ENCODE measurements at places on chromosomes 13 and 19.

DNA sequence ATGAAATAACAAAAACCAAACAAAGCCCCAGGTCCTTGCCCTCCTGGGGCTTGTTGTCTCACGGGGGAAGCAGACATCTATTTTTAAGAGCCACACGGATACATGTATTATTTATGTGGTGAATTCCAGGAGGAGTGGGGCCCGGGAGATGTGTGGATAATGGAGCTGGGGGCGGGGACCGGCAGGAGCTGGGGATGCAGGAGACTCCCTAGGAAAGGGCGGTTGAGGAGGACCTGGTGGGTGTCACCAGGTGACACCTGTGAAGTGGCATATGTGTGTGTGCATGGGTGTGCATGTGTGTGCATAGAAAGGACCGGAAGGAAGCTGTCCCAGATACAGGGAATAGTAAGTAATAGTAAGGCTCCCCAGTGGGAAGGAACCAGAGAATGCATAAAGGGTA is 148.9 kb downstream of the URI1 start:
- no peak for DNase-seq

DNA sequence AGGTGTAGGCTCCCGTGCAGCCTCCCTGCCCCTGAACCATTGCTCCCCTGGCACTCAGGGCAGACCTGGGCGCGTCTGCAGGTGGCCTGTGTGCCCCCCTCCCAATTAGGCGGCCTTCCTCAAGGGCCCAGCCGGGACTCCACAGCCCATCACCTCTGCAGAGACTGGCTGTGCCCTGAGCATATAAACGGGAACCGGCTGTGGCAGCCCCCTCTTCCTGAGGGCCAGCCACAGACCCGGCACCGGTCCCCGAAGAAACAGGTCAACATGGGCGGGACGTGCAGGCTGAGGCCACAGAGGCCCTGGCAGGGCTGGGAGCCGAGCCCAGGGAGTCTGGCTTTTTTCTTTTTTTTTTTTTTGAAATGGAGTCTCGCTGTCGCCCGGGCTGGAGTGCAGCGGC is 12.0 kb downstream of the PIAS4 start:
- no peak for DNase-seq

DNA sequence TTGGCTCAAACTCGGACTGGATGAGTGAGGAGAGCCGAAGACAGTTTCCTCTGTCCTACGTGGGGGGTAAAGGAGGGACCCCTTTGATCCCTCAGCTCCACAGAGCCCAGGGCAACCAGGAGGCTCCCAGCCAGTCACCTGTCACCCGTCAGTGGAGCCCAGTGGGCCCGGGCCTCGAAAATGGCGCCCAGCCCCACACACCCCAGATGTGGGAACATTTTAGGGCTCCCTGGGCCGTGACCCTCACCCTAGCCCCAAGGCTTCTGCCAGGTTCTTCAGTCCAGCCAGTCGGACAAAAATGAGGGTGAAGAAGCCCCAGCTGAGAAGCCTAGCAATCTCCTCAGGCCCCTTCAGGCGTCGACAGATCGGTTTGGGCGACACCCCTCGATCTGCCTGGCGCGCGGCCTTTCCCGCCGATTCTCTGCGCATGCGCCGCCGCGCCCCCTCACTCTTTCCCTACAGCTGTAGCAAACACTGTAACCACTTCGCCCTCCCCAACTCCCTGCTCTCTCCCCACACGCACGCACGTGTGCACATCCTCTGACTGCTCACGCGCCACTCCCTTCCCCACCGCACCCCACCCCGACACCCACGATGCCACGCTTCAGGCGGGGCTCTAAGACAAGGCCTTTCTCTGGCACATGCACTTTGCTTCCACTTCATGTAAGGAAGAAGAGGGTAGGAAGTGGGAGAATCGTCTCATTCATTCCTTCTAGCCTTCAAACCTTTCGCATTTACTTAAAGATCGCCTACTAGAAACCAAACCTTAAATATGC is at the start of gene SLC6A16:
TSS of gene SLC6A16 (minus strand) at position 391 of the 776 bp plus-strand sequence. CDS start 13,844 bp downstream, outside the sequence.
- no peak for DNase-seq

- DNase-seq = no peak
Observed at GRCh38 chr13:97945792-97946419, 7.6 kb upstream of the IPO5 start.

DNA sequence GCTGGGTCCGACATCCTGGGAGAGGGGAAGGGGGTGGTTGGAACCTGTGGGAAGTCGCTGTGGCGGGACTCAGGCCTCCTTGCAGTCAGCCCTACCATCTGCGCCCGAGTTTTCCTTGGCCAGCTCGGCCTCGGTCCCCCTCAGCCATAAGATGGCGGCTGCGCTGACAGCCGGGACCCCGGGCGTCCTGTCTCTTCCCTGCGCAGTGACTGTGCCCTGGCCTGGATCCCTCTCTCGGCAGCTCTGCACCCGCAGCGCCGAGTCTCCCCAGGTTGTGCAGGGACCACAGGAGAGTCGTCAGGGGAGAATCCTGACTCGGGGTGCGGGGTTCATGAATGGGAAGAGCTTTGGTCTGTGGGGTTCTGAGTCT is 345 bp downstream of the ZNF257 start:
- peak; percentile 2 for DNase-seq

DNA sequence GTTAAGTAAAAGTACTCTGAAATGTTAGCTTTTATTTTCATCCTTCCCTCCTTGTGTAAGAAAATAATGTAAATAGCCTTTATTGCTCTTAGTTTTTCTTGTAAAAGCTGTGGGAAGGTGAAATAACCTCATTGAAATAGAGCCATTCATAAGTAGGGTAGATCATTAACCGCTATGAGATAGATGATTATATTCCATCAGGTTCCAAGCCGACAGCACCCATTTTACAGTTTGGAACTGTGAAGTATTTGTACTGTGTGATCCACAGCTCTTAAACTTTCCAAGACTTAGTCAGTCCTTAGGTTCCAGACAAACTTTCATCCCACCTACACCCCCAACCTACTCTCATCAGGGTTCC is 216.5 kb downstream of the TSHZ3 start:
- no peak for DNase-seq

GRCh38 chr19:10209315-10209714 is 14.6 kb upstream of the DNMT1 start:
- no peak for DNase-seq

GRCh38 chr19:45097776-45098520 is 5.0 kb downstream of the PPP1R37 start:
- no peak for DNase-seq

- peak; percentile 85 for DNase-seq
Observed at GRCh38 chr19:738509-739128, 12.3 kb upstream of the MISP start.

DNA sequence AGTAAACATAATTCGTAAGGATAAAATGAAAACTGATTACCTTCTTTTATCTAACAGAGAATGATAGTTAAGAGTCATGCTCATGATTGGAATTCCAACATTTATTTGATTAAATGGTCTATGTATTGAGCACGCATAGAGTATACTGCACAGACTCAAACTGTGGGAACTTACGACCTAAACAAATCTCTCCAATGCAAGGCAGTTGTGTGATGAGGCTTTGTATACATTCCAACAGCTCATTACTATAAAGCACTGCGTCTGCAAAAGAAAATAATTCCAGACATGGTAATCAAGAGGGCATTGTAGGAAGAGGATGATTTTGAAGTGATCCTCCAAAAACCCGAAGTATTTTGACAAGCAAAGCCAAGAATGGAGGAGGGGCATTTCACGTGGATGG is 169.5 kb downstream of the NUFIP1 start:
- no peak for DNase-seq

DNA sequence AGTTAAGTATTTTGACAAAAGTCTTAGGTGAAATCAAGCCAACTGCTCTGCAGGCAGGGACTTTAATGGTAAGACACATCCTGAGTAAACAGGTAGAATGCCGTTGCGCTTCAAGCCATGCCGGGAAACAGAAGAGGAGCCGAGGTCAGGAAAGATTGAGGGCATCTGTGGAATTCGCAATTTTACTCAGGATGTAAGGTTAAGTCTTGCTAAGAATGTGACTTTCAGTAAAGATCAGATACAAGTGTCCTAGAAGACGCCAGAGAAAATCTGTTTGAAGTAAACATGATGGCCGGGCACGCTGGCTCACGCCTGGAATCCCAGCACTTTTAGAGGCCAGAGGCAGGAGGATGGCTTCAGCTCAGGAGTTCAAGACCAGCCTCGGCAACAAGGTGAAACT is 33.4 kb upstream of the DPRX start:
- DNase-seq = no peak

GRCh38 chr19:29678484-29679106 is 13.3 kb downstream of the PLEKHF1 start:
- peak; percentile 49 for DNase-seq

GRCh38 chr19:6276447-6276846 is 3.3 kb downstream of the MLLT1 start:
- peak; percentile 70 for DNase-seq

DNA sequence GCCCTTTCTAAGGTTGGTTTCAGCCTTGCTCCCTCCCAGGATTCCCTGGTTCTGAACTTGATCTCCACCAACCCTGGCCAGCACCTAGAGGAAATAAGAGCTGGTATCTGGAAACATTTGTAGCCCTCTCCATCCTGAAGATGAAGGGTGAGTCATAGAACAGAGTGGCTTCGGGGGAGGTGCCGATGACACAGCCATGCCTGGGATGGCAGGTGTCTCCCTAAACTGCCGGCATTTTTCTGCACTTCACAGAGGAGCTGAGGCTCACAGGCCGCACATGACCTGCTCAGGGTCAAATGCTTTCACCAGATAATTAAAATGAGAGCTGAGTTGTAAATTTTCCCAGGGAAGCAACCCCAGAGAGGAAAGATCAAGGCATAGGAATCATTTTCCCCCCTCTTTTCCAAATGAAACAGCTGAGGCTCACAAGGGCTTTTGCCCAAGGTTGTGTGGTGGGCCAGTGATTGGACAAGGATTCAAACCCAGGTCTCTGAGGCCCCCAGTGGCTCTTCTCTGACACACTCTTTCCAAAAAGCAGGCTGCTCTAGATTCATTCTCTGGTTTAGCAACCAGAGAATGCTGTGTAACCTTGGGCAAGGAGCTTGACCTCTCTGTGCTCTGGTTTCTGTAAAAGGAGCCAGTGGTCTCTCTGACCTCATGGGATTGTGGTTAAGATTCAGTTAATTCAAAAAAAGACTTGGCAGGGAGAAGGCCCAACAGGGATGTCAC is 1.2 kb upstream of the SLC25A42 start:
- DNase-seq = no peak

- DNase-seq = peak; percentile 62
Observed at GRCh38 chr19:53365899-53366493, 491 bp downstream of the ZNF525 start.

- DNase-seq = no peak
Observed at GRCh38 chr19:6248844-6249243, 30.9 kb downstream of the MLLT1 start.

DNA sequence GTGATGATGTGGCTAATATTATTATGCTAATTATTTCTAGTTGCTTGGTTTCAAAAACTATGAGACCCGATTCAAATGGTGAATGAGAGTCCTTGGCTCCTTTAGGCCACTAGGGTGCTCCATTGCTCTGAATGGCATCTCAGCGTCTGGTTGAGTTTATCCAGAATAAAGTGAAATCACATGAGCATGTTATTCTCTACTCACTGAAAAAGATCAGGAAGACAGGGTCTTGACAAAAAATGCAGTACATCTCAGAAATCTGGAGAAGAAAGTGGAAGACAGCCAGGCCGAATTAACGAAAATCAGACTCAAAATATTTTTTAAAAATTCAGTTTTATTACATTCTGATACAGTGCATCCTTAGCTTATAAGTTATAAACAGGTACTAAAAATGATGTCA is 516.2 kb downstream of the MYO16 start:
- DNase-seq = no peak

DNA sequence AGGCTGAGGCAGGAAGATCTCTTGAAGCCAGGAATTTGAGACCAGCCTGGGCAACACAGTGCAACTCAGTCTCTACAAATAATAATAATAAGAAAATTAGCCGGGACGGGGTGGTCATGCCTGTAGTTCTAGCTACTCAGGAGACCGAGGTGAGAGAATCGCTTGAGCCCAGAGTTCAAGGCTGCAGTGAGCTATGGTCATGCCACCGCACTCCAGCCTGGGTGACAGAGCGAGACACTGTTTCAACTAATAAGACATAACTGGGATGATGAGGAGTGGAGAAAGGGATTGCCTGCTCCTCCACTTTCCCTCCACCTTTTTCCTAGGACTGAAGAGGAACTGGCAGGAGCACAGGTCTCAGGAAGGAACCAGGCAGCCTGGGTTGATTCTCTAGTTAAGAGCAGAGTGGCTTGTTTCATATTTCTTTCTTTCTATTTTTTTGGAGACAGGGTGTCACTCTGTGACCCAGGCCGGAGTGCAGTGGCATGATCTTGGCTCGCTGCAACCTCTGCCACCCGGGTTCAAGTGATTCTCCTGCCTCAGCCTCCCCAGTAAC is 4.6 kb upstream of the GPI start:
- no peak for DNase-seq

DNA sequence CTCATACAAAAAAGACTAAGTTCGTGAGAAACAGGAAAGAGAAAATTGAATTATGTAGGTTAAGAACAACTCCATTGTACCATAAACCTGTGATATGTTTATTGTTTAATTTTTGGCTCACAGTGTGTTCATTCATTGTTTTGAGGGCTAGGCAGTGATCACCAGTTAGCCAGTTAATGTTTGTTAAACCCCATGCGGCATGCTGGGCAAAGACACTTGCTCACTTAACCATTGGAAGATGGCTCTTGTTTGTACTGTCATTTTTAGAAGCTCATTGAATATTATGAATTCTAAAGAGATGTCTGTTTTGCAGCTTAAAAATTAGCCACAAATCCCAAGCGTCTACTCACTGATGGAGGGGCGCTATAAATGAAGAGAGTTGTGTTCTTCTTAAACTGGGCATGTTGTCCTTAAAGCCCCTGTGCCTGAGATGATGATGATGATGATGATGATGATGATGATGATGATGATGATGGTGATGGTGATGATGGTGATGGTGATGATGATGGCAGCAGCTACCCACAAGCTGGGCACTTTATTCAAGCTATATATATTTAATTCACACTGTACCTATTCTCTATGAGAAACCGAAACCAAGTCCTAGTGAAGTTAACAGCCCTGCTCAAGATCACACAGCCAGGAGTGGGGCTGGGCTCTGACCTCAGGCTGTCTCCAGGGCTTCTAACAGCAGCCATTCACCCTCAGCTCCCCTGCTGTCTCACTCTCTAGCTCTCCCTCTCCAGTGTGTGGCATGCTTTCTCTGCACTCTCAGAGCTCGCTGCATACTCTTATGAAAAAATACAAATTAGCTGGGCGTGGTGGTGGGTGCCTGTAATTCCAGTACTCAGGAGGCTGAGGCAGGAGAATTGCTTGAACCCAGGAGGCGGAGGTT is 169.1 kb downstream of the SHISA2 start:
- no peak for DNase-seq

Measured in mucosa of descending colon (tissue), 3 donors.